ENCODE measurements at places on chromosomes 7 and 10. TPM values are rescaled to one million over a fixed set of nuclear protein-coding genes. Genes with fewer than 3 reads are reported as not detected.

DNA sequence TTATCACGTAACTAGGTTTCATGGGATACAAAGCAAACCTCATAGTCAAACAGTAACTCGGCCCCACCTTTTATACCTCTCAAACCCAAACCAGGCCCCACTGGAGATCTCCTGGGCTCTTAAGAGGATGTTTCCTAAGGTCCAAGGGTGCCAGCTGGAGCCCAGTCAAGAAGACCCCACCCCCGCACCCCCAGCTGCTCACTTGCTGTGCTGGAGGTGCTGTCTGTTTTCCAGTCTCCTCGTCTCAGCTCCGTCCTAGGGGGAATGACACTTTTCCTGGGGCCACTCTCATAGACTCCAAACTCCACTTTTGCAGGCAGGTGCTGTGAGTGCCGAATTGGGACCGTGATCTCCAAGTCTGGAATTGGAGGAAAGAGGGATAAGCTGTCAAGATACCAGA, 22.7 kb upstream of the TM9SF3 start:
- DNase-seq, result no peak

DNA sequence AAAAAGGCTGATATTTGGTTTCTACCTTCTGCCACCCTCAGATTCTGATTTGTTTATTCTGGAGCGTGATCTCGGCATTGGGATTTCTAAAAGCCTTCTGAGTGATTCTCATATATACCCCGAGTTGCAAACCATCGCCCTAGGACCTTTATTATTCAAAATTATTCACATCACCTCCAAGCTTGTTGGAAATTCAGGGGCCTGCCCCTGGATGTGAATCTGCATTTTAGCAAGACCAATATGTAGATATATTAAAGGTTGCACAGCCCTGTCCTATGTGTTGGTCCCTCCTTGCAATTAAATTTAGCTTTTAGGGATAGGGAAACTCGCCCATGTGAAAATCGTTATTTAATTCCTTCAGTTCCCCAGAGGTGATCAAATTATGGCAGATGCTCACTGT, 9.0 kb upstream of the CHN2 start:
- DNase-seq, result no peak

- DNase-seq, result no peak
Measured at GRCh38 chr7:10225275-10225674, 748.4 kb upstream of the PHF14 start.

DNA sequence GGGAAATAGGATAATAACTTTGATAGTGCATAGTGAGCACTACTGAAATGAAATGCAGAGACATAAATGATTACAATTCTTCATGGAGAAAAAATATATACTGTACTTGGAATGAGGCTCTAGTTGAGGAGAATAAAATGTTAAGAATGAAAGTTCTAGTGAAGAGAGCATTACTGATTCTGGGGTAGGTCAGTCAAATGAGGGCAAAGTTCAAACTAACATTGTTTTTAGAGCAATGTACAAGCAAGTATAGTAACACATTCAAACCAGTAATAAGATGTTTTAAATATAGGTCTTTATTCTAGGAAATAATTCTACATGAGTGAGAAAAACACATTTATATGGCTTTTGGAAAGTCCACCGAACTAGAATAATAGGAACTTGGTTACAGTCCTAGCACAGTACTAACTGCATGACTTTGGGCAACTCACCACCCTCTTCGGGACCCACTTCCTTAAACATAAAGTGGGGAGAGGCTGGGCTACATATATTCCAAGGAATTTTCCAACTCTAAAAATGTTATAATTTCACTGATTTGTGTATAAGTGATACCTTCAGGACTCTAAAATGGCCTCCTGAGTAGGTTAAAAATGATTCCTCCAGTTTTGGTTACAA, 86.4 kb downstream of the CDK6 start:
- no peak for DNase-seq

DNA sequence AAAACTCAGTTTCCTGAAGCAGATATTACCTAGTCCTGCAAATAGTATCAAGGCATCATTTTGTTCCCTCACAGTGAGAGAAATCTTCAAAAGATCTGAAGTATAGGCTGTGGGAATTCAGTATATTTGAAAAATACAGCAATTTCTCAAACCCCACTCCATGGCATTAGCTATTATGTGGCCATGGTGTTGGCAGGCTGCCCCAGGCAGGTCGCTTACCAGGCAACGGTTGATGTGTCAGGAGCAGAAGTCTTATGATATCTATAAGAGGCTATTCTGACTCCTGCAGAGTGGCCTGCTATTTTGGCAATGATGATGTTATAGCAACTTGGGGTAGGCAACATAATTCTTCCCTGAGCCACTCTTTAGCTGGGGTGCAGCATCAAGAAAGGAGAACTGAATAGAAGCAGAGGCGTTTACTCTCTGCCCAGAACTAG, 187.9 kb downstream of the PLXDC2 start:
- peak; percentile 86 for DNase-seq

Gene GPER1
- 5.5 TPM for total RNA-seq

Gene NPFFR1
- not detected for total RNA-seq

Gene C10orf67
- not detected for total RNA-seq

Gene C7orf57
- total RNA-seq, result not detected

Data from posterior vena cava (tissue), 2 donors.